ENCODE measurements at places on chromosomes 1 and 21.

GRCh38 chr1:67463298-67463955 lies 33.2 kb upstream of the SERBP1 start:
- DNase-seq = no peak

- DNase-seq = no peak
Measured at GRCh38 chr1:21449906-21450305, 10.0 kb downstream of the NBPF3 start.

DNA sequence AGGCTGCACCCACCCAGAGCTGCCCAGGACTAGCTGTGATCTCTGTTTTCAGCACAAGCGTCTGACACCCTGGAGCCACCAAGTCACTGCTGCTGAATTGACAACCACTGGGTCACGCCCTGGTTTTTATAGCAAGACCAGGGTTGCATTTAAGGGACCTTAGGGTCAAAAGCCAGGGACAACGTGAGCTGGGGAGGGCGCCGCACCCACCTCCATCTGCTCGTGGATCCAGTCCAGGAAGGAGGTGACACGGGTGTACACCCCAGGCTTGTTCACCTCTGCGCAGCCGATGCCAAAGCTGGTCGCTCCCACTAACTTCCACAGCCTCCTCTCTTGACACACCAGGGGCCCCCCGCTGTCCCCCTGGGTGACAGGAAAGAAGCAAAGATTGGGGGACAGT lies 9.2 kb upstream of the TFF1 start:
- no peak for DNase-seq

DNA sequence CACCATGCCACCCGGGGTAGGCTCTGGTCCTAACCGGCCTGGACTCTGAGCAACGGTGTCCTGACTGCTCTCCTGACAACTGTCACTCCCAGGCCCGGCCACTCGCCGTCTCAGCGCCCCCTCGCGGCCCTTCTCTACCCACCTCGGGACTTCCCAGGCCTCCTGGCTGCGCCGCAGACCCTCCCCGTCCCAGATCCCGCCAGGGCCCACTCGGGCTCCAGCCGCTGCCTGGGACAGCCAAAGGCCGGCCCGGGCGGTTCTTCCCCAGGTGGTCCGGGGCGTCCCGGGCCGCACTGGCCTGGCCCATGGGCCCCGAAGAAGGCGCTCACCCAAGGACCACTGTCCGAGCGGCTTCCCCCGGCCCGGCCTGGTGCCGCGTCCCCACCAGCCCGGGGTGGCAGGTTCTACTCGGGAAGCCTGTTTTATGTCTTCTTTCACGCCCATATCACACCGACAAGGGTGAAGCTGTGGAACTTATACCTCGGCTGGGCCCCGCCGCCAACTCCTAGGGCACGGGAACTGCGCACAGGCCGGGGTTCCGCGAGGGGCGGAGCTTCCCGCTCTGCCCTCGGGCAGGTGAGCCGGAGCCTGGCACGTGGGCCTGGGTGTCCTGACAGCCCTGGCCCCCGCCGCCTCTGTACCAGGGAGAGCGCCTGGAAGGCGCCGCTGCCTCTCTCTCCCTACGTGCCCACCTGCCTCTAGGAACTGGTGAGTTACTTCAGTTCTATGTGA lies 138.3 kb downstream of the TTLL7 start:
- peak; percentile 74 for DNase-seq

DNA sequence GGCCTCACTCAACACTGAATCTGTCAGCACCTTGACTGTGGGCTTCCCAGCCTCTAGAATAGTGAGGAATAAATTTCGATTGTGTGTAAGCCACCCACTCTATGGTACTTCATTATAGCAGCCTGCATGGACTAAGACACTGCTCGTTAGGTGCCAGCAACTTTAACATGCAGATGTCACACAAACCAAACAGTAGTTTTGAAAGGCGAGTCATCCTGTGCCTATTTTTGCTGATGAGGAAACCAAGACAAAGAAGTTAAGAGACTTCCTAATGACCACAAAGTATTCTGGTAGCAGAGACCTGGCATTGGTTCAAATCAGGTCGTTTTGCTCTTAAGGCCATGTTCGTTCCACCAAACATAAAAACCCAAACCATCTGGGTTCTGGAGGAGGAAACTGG lies 42.9 kb downstream of the BATF3 start:
- DNase-seq = peak; percentile 68

DNA sequence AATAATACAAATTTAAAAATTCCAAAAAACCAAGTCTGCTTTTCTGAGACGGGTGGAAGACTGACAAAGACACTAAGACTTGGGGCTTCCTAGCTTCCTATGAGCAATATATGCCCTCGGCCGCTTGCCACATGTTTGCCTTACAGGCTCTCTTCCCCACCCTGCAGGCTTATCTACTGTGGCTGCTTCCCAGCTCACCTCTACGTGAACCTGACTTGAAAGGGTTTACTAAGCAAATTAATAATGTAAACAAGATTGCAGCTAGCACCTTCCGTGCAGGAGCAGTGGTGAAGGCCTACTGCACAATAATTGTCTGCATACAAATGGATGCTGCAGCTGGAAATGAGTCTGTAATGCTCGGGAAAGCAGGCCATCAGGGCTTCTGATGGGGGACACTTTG lies 152.9 kb upstream of the DAB1 start:
- DNase-seq = no peak

DNA sequence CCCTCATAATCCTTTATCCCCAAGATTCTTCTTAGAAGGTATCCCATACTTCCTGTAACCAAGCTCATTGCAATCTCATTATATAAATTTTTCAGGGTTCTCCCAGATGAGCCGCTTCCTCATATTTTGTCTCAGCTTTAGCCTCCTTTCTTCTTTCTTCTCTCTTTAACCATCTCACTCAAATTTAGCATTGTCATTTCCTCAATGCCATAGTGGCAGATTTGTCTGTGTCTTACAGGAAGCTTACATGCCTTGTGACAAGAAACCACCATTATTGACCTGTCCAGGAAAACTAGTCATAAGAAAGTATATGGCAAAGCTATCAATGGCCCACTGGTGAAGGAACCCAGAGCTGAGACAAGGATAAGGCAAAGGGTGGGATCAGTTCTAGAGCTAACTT lies 6.0 kb upstream of the FCRL2 start:
- DNase-seq = no peak

- no peak for DNase-seq
Measured at GRCh38 chr1:43843684-43844083, 89.9 kb upstream of the ARTN start.

- no peak for DNase-seq
Measured at GRCh38 chr1:238558156-238558555, 667.4 kb upstream of the ZP4 start.

Data from GM12865 (cell line).